ENCODE measurements at places on chromosomes 5 and 9.

GRCh38 chr5:128163991-128164390 is 80.4 kb downstream of the SLC12A2 start:
- DNase-seq, result no peak

GRCh38 chr5:89055695-89056085 is 172.7 kb upstream of the MEF2C start:
- no peak for DNase-seq

DNA sequence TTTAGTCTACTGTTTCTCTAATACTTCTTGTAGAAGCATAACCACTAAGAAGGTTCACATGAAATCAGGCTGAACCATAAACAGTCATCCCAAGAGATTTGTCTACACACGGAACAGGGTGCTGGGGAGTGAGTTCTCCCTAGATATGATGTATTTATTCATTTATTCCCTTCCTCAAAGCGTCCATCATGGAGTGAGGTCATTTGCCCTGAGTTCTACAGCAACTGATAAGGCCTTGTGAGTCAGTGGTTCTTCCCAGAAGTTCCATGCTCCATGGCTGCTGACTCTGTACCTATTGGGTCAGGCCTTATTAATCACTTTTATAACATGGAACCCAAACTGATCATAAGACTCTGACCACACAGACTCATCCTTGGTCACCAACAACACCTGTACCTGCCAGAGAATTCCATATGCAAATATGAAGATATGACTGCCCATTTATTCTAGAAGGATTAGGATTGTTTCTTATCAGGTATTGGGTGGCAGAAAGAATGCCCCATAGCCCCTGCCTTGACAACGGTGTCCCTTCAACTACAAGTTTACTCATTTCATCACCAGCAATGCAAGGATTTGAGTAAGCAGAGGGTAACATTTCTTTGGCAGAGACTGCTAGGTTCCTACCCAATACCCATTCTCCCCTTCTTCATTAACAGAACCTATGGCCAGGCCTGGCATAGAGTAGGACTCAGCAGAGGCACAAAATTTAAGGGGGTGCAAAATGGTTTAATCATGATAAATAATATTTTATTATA is 118.1 kb downstream of the LHFPL2 start:
- no peak for DNase-seq

- no peak for DNase-seq
Observed at GRCh38 chr9:14413812-14414211, 99.9 kb upstream of the NFIB start.

DNA sequence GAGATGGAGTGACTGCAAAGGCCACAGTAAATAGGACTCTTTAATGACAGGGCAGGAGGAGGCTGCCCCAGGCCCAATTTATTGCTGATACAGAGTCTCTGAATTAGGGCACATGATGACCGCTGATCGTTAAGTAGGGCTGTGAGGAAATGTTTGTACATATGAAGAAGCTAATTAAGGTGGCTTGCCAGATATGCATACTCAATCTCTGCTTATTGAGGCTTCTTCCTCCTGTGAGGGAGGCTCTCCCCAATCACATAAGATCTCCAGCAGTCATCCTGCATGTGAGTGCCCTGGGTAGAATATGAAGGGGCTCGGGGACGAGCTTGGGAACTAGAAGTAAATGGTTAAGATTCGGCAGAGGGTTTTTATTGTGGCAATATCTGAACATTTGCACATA is 8.2 kb upstream of the CD180 start:
- no peak for DNase-seq
